ENCODE measurements at places on chromosomes 4 and X.
A peak's percentile ranks its signal among the peaks of the same experiment; 100 is the strongest.

- no peak for DNase-seq
Observed at GRCh38 chr4:590313-590841, 14.3 kb upstream of the TMEM271 start.

DNA sequence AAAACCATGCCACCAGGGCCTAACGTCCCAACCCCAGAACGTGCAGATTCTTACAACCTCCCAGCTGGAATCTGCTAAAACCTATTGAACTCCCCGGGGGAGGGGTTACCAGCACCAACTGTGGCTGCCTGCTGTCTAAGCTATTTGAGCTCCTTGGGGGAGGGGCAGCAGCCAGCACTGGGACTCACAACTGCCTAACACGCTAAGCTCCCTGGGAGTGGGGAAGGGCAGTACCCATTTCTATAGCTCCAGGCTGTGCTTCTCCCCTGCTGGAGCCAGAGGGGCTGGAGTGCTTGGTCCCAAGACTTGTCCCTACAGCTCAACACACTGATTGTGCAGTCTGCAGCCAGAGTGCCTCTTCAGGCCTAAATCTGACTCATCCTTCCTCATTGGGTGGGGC lies 459.8 kb upstream of the FGF16 start:
- DNase-seq: no peak

- no peak for DNase-seq
Observed at GRCh38 chr4:2924765-2925301, 38.4 kb downstream of the NOP14 start.

GRCh38 chrX:1391707-1392375 lies at the start of gene SLC25A6:
Gene SLC25A6 (minus strand): TSS chrX:1392113. CDS start chrX:1392009, 104 bp downstream.
- peak; percentile 99 for DNase-seq

DNA sequence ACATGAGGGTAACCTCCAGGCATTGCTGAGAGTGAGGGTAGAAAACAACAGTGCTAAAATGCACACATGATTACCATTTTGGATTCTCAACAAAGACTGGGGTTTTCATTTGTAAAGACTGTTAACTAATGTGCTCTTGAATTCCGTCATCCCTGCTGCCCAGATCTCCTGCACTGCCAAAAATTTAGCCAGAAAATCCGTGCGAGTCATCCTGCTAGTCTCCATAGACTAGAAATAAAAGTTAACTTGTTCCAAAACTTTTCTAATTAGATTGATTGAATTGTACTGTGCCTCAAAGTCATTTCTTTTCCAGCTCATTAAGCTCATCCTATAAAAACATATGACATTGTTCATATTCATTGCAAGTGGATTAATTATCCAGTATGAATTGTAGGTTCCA lies 99.8 kb downstream of the ARSF start:
- DNase-seq: peak; percentile 36

- no peak for DNase-seq
Observed at GRCh38 chr4:176592976-176593670, 199.6 kb downstream of the VEGFC start.

DNA sequence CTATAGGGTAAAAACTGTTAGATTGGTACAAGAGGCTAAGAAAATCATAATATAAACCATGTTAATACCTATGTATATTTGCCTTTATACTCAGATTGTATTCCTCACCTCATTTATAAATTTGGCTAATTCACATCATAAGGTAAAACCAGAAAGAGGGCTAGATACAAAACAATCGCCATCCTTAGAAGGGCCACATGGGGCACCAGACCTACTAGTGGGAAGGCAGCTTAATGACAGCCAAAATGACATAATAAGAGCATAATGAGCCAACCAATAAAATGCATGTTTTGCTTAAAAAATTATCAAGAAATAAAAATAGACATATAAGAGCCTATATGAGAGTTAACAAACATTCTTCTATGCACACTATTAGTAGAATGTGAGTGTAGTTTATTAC lies 107.3 kb upstream of the PRDX4 start:
- DNase-seq: no peak

DNA sequence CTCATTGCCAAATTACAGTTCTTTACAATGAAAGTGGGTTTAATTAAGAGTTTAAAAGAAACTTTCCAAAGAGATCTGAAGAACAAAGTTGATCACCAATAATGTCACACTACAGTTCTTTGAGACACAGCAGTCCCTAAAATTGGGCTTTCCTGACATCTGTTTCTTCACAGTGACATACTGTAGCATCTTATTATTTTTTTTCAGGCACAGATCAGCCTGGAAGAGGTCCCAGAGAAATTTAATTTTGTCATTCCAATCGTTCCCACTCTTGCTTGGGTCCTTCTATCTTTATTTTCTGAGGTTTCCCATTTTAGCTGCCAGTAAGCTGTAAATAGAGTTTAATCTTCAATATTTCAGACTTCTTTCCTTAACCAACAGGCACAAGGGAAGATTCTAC lies 143.1 kb upstream of the FRMPD4 start:
- DNase-seq: peak; percentile 2

- no peak for DNase-seq
Observed at GRCh38 chrX:11188664-11189063, 77.5 kb downstream of the HCCS start.

- no peak for DNase-seq
Observed at GRCh38 chrX:79336869-79337815, 30.0 kb downstream of the ITM2A start.

DNA sequence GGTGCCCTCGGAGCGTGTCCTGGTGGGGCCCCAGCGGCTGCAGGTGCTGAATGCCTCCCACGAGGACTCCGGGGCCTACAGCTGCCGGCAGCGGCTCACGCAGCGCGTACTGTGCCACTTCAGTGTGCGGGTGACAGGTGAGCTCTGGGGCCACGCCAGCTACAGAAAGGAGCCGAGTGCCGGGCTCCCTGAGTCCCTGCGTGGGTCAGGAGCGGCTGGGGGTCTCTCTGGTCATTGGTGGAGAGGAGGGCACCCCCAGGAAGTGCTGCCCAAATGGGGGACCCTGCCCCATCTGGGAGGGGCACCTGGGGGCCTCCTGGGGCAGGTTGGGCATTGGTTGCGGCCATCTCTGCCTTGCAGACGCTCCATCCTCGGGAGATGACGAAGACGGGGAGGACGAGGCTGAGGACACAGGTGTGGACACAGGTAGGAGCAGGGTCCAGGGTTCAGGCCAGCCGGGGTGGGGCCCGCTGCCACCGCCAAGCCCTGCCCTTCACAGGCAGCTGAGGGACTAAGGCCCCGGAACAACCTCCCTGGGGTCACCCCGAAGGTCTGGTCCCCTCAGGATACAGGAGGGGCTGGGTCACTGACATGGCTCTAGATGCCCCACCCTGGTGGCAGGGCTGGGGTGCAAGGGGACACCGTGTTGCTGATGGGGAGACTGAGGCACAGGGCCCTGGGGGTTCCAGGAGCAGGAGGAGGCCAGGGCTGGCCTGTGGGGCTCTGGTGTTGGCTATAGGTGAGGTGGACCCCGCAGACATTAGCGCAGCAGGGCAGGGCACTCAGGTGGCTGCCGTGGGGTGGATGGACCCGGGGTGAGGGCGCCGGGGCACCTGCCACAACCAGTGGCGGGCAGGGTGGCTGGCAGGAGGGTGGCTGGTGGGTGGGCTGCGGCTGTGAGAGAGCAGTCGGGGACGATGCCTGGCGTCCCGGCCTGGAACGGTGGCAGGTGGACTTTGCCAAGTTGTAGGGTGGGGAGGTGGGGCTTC lies 6.6 kb downstream of the FGFR3 start:
- DNase-seq: no peak

DNA sequence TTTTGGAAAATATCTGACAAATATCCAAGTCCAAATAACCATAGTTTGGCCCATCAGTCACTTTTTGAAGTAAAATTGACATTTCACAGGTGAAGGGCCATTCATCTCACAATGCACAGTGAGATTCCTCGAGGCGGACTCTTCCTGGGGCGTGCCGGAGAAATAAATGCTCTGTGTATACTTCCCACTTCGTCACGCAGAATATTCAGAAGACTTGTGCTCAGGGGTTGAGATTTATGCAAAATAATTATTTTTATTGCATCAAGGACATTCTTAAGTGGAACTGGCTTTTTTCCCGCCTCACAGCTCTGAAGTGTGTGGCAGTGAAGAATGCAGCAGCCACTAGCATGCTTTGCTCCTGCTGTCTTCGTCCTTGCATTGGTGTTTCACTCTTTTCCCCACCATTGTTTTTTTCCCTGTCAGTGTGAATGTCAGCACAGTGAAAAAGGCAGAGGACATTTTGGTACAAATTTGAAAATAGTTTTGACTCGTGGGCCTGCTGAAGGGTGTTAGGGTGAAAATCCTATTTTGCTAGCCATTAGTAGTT lies 70.6 kb downstream of the FAM193A start:
- no peak for DNase-seq

- DNase-seq: no peak
Observed at GRCh38 chr4:71907782-71908181, 123.9 kb upstream of the GC start.

GRCh38 chr4:1463927-1464540 lies 57.8 kb upstream of the NKX1-1 start:
- no peak for DNase-seq

DNA sequence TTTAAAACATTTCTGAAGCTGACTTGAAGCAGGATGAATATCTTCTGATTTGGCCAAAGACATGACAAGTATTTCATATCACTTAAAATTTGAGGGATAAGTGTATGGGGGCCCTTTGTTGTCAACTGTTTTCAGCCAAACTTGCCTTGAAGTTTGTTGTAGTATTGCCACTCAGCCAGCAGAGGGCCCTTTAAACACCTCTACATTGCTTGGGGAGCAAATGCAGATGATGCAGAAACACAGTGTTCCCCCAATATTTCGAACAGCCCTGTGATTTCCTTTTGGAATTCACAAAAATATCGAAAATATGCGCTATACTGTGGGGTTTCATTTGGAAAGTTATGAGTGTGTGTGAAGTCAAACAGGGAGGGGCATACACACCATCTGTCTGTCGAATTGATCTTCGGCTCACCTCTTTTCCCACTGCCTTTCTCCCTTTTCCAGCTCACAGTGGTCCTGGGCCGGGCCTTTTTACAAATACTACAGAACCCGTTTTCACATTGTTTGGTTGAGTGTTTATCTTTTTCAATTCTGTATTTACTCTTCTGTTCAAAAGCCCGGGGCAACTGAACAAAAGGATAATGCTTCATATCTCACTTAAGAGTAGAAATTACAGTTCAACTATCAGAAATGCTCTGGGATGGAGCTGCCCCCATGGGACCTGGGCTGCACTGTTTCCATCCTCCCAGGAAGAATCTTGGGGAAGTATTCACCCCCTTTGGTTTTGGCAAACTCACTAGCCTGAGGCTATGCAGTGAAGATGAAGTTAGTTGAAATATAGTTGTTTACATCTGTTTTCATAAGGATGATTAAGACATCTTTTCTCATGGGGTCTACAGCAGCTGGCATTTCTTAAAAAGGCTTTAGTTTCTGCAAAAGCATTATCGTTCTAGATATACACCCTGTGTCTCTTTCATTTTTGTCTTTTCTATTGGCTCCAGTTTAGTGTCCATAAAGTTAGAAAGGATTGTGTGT lies 137.6 kb downstream of the EGF start:
- peak; percentile 60 for DNase-seq

DNA sequence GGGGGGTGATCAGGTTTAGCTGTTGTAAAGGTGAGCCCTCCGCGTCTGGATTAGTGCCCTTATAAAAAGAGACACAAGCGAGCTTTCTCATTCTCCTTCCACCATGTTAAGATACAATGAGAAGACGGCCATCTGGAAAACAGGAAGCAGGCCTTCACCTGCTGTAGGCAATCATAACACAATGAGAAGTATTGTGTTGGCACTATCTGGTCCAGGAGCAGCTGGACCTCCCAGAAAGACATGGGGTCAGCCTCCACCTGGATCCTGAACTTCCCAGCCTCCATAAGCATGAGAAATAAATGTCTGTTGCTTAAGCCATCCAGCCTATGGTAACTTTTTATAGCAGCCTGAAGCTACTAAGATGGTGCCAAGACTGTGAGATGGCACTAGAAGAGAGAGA lies 8.6 kb upstream of the SMIM20 start:
- no peak for DNase-seq

Measured in muscle of leg (tissue), 16 donors.